Right lung (tissue), 10 donors: ENCODE measurements at places on chromosomes 5 and 9.
A peak's percentile ranks its signal among the peaks of the same experiment; 100 is the strongest.

GRCh38 chr5:116437351-116437705 is 137.3 kb downstream of the SEMA6A start:
- no peak for DNase-seq

DNA sequence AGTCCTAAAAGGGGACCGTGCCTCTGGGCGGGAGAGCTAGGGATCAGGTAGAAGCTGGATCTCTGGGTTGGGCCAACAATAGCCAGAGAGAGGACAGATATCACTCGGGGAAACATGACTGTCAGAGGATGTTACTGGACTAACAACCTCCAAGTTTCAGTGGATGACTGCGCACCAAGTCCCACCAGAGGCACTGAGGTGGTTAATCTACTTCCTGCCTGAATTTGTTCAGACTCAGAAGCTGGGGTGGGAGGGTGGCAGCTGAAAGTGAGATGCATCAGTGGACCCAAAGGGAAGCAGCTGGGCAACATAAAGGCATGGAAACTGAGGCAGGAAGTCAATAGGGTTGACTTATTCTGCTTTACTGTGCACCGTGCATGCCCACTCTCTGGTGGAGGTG is 130.1 kb upstream of the SLC44A1 start:
- no peak for DNase-seq

DNA sequence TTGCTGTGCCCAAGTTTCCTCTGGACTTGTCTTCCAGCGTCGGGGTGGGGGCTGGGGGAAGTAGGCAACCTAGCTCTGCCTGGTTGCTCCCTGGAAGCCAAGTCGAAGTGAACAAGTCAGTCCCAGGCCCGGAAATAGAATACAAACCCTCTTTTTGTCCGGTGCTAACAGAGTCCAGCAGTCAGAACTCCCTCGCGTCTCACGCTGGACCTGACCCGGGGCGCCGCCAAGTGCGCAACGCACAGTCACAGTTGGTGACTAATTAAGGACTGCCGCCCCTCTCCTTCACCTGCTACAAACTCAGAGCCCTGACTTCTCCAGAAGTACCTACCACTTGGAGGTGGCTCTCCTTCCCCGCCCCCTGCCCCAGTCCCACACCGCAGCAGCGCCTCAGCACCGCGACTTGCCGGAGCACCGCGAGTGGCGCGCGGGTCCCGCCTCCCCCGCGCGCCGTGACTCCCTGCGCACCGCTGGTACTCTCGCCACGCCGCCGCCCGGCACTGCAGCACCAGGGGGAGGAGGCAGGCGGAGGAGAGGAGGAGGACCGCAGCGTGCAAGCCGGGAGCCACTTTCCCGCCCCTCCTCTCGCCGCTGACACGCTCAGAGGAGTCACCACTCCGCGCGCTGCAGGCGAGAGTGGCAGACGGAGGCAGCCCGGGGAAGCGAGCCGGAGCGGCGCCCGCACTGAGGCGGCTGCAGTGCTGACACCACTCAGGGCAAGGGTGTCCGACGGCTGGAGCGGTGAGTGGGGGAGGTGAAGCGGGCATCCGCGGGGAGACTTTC is at the start of gene SV2C:
Gene SV2C, plus strand, starts transcription at position 612 of the 783 bp plus-strand sequence. CDS start 48,368 bp downstream, outside the sequence.
- no peak for DNase-seq

- no peak for DNase-seq
Observed at GRCh38 chr5:102998224-102998623, 121.7 kb downstream of the GIN1 start.

GRCh38 chr9:34338665-34339385 is 9.5 kb downstream of the NUDT2 start:
- DNase-seq, result no peak

GRCh38 chr9:127847178-127847510 is 7.3 kb downstream of the ENG start:
- no peak for DNase-seq

DNA sequence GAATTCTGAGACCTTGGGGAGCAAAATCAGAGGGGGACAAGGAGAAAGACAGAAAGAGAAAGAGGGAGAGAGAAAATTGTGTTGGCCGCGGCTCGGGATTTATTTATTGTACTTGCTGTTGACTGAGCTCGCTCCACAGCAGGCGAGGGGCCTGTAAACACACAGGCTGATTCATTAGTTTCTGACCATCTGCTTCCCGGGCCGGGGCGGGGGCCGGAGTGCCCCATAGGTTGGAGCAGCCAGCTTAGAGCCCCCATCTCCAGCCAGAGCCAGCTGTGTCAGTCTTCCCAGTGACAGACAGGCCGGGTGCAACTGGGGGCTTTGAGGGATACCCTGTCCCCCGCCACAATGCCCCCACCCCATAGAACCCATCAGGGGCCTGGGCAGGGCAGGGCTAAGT is 30.9 kb downstream of the NTNG2 start:
- no peak for DNase-seq

DNA sequence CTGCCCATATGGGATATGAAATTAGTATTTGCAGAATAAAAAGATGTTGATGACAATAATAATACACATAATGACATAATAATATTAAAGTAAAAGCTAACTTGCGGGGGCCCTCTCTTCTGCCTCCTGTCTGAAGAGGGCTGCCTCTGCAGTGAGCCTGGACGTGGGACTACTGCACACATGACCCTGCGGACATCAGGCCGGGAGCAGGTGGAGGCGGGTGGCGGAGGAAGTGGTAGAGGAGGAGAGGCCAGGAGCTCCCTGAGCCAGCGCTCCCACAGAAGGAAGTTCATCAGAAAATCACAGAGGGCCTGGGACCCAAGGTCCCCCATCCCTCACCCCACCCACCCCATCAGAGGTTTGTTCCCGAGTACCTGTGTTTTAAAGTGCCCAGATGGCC is 60.5 kb downstream of the ROPN1L start:
- no peak for DNase-seq

DNA sequence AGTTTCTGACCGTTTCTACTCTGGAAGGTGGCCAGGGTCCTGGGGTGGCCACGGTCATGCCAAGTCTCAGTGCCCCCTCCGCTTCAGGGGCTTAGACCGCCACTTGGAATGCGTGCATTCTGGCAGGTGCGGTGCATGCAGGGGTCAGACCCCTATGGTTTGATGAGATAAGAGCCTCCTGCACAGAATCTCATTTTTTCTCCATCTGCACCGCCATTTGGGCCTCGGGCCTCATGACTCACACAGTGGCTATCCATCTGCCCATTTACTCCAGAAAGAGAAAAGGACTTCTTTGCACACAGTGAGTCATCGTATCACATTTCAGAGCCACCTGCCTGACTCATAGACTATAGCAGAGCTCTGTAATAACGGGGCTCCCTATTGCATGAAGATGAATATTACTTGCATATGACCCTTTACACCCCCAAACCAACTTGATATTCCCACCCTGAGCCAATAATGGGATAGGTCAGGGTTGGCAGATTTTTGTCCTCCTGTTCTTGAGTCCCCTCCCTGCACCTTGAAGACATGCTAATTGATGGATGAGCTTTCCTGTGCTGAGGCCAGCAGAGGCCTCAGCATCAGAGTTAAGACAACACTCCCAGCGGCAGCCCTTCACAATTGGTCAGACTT is 157.4 kb downstream of the NR3C1 start:
- DNase-seq, result no peak

DNA sequence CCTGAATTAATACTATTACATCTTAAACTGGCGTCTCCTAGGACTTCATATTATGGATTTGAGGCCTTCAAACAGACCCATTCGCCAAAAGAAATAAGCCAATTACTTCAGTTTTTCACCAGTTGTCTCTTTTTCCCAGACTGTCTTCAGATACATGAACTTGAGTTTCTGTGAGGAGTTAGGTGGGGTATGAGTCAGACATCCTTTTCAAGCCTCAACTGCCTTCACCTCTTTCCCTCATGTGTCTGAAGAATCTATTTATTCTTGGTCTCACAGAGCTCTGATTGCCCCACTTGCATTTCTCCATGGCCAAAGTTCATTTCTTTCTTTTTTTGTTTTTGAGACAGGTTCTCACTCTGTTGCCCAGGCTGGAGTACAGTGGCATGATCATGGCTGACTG is 12.5 kb downstream of the WNT8A start:
- no peak for DNase-seq

DNA sequence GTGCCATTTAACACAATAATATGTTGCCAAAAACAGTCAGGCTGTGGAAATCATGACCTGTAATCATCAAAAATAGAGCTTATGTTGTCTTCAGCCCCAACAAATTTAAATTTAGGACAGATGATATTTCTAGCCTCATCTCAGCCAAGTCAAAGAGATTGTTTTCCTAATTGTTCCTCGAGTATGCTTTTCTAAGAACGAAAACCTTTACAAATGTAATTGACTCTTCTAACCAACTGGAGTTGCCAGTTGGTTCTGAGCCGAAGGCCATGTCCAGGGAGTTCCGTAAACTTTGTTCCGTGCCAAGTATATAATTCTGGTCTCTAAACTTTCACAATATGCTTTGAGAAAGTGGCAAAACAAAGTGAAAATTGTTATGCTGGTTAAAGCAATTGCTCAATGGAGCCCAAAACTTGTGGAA is 160.8 kb downstream of the CEMIP2 start:
- no peak for DNase-seq

DNA sequence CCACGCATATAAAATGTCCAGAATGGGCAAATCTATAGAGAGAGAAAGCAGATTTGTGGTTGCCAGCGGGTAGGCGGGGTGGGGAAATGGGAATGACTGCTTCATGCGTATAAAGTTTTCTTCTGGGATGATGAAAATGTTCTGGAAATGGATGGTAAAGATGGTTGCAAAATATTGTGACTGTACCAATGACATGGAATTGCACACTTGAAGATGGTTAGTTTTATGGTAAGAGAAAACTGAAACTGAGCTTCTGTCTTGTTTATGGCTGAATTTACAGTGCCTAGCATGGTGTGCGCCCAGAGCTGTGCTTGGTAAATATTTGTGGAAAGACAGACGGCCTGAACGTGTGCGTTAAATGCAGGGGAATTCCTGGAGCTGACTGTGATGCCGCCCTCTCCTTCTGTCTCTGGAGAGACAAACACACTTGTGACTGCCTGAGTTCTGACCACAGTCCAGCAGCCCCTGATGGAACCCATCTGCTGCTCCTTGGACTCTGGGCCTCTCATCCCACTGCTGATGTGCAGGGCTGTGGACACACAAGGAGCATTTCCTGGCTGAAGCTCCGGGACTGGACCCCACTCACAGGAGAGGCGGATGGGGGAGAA is 8.6 kb upstream of the PTGES start:
- DNase-seq, result peak; percentile 91

GRCh38 chr5:102920762-102921161 is 165.7 kb downstream of the PAM start:
- no peak for DNase-seq

DNA sequence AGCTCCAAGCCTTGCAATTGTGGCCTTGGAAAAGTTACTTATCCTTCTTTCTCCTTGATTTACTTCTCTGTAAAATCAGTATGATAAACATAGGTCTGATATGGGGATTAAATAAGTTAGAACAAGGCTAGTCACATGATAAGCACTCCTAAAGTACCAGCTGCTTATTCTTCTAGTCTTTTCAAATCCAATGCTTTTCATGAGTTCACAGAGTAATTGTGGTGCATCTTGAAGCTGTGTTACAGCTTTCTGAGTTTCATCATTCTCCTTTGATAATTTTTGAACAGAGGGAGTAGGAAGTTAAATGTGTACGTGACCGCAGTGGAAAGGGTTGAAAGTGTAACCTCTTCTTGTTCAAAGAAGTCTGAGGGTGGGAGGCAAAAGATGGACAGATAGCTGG is 38.8 kb upstream of the CCDC112 start:
- DNase-seq, result no peak

DNA sequence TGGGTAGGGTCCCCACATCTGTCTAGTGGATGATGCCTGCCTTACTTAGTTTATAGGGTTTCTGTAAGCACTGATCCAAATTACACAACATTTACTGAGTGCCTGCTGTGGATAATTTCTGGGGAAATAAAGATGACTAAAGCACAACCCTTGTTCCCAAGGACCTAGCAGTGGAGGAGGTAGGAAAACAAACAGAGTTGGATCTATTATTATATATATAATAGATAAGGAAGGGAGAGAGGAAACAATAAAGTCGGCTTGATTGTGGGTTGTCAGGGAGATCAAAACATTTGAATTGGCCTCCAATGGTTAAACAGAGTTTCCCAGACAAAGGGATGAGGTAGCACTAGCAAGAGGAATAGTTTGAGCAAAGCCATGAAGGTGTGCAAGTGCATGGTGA is 14.0 kb downstream of the IL33 start:
- DNase-seq, result no peak

- no peak for DNase-seq
Observed at GRCh38 chr9:13648676-13649075, 369.2 kb upstream of the MPDZ start.

- DNase-seq, result no peak
Observed at GRCh38 chr9:35396560-35397215, 93.2 kb upstream of the RUSC2 start.

DNA sequence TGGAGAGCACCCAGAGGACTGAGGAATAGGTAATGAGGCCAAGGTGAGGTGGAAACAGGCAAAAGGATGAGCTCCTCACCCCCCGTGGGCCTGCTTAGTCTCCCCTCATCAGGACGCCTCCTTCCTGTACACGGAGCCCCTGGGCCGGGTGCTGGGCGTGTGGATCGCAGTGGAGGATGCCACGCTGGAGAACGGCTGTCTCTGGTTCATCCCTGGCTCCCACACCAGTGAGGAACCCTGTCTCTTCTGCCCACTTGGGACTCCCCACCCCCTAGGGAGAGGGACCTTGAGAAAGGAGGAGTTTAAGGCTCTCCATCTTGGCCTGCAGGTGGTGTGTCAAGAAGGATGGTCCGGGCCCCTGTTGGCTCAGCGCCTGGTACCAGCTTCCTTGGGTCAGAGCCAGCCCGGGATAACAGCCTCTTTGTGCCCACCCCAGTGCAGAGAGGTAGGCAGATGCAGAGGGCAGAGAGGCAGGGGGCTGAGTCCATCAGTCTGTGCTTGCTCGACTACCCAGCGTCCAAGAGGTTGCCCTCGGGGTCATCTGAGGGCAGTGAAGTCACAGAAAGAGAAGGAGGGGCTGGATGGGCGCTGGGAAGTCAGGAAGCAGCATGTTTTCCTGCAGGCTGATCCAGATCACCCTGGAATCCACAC is 7.0 kb downstream of the DOLK start:
- no peak for DNase-seq

GRCh38 chr9:91207397-91207728 is 154.4 kb downstream of the AUH start:
- DNase-seq, result no peak

DNA sequence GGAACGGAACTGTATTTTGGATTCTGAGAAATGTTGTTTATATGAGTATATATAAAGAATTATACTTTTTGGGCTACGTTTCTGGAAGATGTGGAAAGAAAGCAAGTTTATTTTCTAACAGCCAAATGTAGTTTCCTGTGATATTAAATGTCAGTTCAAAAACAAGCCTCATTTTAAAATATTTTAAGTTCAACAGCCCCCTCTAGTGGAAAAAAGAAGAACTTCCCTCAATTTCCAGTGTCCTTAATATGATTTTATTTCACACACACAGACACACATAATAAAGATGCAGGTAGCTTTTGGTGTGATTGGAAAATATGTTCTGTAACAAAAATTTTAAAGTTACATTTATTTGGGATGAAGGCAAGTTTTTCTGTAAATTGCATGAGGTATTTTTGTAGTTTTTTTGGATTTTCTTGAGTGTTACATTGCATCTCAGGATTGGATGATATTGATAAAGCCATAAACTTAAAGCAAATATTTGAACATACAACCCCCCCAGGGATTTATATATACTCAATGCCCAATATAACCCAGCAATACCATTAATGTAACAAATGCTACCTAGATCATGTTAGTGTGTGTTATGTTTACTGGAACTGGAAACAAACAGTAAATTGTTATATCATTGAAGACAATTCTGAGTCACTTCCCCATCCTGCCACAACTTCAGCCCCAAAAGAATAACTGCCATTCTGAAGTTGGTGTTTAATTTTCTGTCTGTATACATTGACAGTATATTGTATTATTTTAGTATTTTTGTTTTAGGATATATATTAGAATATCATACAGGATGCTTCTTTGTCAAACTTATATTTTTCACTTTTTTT is 54.0 kb downstream of the CCDC171 start:
- peak; percentile 30 for DNase-seq
